T1000 (cell line): ENCODE measurements at places on chromosomes 12 and 14.

DNA sequence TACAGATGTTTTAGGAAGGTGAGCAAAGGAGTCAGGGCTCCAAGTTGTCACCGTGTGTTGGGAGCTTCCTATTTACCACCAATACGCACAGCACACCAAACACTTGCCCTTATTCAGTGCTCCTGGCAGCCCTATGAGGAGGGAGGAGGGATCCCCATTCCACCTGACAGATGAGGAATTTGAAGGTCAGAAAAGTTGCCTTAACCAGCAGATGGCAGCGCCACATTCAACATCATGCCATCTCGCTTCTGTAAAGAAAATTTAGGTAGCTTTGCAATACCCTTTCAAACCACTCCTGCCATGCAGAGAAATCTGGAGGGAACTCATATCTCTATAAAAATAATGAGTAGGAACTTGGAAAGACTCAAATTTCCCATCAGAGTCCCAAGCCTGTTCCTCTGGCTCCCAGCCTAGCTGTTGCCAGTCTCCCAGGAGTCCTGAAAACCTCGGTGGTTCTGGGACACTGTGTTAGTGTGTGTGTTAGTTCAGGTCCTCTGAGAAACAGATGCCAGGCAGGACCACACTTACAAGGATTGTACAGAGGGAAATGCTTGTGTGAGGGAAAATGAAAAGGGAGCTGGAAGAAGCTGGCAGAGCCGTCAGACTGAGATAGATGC, 410.5 kb downstream of the MED13L start:
- DNase-seq = no peak

DNA sequence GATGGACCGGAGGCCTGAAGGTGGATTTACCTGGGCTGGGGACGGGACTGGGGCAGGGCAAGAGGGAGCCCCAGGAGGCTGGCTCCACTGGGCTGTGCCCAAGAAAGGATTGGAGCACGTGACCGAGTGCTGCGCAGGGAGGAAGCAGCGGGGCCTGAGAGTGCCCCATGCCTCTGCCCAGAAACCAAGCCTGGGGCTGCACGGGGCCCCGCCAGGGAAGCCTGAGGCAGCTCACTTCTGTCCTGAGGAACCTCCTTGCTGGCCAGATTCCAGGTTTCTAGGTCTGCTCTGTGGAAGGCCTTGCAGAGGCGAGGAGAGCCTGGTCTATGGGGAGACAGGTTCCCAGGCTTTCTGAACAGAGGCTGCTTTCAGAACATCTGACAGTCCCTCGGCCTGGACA, 10.4 kb downstream of the NGB start:
- no peak for DNase-seq

DNA sequence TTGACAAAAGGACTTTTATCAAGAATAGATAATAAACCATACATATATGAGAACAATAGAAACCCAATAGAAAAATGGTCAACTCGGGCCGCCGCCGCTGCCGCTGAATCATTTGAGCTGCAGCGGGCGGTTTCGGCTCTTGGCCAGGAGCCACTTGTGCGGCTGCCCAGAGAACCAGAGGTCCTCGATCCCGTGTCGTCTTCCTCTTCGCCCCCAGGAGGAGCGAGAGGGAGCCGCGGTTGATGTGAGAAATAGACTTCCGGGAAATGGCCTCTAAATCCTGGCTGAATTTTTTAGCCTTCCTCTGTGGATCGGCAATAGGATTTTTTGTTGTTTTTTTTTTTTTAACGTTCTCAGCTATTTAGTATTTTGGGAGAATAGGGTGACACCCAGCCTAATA, 44.8 kb downstream of the CPSF6 start:
- peak; percentile 85 for DNase-seq

- DNase-seq = no peak
Measured at GRCh38 chr12:68479261-68479895, 131.3 kb upstream of the RAP1B start.

DNA sequence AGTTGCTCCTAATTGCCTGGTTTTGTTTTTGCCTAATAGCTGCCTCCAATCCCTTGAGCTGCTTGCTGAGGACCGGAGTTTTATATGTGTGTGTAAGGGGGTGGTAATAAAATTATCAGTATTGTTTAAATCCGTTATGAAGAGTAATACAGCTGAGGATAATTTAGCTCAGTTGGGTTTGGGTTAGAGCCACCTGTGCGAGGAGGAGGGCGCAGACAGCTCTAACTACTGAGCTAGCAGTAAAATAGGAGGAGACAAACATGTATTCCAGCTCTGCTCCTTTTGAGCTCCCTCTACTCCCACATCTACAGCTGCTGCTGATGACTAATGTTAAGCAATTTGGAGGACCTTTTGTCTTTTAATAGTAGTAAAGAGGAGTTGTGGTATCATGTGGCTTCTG, 61.5 kb downstream of the SPATS2 start:
- no peak for DNase-seq

DNA sequence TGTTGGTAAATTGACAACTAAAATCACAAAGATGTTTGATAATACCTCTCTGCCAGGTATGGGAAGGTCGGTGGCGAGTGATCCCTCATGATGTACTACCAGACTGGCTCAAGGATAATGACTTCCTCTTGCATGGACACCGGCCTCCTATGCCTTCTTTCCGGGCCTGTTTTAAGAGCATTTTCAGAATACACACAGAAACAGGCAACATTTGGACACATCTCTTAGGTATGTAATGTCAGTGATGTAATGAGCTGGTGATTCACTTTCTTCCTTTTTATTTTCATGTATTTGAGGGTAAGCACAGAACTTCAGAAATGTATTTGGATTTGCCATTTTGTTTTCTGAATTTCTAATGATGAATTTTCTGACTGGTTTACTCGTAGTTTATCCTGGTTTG, 42.6 kb upstream of the LRTM2 start:
- no peak for DNase-seq

GRCh38 chr14:67951529-67952135, 132.1 kb downstream of the RAD51B start:
- DNase-seq = no peak

GRCh38 chr12:46941981-46942380, 116.2 kb upstream of the SLC38A4 start:
- no peak for DNase-seq
